ENCODE measurements at places on chromosomes 6 and 20.
A peak's percentile ranks its signal among the peaks of the same experiment; 100 is the strongest.

GRCh38 chr20:14711652-14712051, 374.2 kb upstream of the FLRT3 start:
- peak; percentile 24 for DNase-seq

GRCh38 chr20:52996658-52997057, 24.5 kb downstream of the TSHZ2 start:
- DNase-seq = no peak

DNA sequence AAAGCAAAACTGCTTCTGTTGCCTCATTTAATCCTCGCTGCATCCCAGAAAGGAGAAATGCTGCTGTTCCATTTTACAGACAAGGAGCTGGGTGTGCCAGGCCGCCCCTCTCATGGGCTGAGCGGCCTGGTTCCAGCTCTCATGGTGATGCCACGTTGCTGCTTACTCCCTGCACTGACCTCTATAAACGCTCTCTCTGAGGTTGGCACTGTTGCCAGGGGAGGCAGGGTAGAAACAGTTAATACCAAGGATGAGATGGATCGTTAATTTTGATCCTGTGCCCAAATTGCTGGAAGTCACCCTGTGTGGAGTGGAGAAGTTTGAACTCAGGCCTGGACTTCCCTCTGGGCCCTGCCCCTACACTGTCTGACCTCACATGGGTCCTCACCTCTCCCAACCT, 25.6 kb downstream of the SIRPA start:
- no peak for DNase-seq

- DNase-seq = no peak
These were observed 159.4 kb downstream of the PHF3 start for GRCh38 chr6:63795006-63795405.

GRCh38 chr6:156617376-156617775, 159.8 kb upstream of the ARID1B start:
- DNase-seq = peak; percentile 72

GRCh38 chr20:62832212-62832922, 15.5 kb downstream of the COL9A3 start:
- peak; percentile 15 for DNase-seq

- DNase-seq = no peak
These were observed 11.8 kb upstream of the ZNF831 start for GRCh38 chr20:59151820-59152219.

GRCh38 chr6:132964101-132964867, 149.9 kb downstream of the RPS12 start:
- peak; percentile 56 for DNase-seq

DNA sequence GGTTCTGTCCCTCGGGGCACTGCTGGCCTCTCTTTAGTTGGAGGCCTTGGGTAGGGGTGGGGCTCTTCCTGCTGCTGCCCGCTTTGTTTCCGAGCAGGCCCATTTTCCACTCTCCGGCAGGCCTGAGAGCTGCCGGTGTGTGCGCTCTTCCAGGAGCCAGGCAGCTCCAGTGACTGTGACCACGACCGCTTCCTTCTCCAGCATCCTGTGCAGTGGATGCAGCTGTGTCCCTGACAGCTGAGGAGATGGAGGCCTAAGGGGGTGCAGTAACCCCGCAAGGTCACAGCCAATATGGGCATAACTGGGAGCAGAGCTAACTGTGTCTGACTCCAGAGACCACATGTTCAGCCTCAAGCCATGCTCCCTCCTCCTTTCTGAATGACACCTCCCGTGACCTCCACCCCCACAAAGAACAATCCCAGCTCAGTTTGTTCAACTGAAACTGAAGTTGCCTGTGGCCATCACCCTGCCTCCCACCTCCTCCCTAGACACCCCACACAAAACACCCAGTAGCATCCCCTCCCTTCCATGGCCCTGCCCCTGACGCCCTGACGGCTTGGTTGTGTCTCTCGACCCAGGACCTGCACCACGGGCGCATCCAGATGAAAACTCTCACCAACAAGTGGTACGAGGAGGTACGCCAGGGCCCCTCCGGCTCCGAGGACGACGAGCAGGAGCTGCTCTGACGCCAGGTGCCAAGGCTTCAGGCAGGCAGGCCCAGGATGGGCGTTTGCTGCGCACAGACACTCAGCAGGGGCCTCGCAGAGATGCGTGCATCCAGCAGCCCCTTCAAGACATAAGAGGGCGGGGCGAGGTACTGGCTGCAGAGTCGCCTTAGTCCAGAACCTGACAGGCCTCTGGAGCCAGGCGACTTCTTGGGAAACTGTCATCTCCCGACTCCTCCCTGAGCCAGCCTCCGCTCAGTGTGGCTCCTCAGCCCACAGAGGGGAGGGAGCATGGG, 27.8 kb downstream of the SPATA2 start:
- DNase-seq = no peak

- no peak for DNase-seq
These were observed 94.0 kb downstream of the TMEM170B start for GRCh38 chr6:11631539-11631938.

DNA sequence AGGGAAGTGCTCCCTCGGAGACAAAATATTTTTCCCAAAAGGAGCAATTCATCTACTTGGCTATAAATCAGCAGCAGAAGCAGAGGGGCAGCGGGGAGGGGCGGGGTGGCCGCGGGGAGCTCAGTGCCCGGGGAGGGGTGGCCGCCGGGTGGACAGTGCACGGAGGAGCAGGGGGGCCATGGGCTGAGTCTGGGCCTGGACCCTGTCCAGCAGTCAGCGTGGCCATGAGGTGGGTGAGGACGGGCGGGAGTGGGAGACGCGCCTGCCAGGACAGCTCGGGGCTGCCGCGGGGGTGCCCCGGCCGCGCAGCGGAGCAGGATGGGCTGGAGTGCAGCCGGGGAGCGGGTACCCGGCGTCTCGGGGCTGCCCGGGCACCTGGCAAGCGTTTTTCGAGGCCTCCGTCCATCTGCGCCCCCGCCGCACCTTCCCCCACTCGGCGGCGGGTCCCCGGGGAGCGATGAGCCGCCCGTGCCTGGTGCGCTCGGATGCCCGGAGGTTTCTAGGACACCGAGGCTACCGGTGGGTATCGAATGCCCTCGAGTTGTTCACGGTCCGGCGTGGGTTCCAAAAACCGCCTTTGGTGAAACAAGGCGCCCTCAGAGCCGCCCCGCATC, 229.5 kb downstream of the THBS2 start:
- no peak for DNase-seq

DNA sequence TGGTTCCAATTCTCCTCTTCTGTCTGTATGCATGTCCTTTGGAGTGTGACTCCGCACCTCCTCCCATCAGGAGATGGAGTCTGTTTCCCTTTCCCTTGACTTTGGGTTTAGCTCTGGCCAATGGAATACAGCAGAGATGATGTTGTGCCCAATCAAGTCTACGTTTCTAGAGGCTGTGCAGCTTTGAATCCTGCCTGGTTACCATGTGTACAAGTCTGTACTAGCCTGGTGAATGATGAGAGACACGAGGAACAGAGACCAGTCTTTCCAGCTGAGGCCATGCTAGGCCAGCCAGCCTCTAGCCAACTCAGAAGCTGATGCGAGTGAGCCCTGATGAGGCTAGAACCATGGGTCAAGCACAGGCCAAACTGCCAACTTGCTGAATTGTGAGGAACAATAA, 83.2 kb downstream of the LAMP5 start:
- DNase-seq = no peak

- DNase-seq = no peak
These were observed 7.7 kb downstream of the RGS19 start for GRCh38 chr20:64071341-64072332.

- no peak for DNase-seq
These were observed 234.5 kb upstream of the THEMIS start for GRCh38 chr6:128135325-128135724.

GRCh38 chr20:24488064-24488799, 18.8 kb downstream of the SYNDIG1 start:
- no peak for DNase-seq

- peak; percentile 27 for DNase-seq
These were observed at the start of gene EYA4 for GRCh38 chr6:133241086-133241900. Gene EYA4 (plus strand): TSS chr6:133241357. CDS start chr6:133274781, 33,424 bp downstream.

DNA sequence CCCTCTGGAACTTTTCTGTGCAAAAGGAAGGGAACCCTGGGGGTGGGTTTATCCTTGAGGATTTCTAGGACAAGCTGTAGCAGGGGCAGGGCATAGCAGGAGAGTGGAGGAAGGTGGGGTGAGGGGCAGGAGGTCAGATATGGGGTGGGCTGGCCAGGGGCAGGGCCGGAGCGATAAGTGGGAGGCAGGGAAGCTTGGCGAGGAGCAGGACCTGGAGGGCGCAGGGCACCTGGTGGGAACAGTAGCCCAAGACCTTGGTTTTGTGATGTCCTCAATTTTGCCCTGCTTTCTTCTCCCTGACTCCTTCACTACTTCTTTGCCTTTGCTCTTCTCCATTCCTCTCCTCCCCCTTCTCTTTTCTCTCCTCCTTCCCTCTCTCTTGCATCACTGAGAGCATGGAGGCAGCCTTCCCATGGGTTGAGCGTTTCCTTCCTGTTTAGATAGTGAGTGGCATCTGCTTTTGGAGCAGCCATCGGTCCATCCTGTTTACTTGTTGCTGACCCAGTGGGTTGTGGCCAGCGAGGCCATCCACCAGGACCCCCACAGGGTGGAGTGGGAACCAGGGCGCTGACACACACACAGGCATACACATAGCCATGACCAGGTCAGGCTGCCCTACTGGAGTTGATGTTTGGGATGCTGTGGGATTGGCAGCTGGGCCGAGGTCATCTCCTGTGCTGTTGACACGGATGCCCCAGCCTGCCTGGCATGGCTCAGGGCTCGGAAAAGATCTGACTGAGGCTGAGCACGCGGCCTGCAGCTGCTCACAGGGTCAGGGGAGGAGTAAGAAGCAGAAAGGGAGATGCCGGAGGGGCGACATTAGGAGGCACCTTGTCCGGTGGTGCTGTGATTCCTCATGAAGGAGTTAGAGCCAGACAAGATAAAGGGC, 121.0 kb upstream of the RNF24 start:
- DNase-seq = no peak

- no peak for DNase-seq
These were observed 237.0 kb upstream of the SUPT3H start for GRCh38 chr6:45614488-45615285.

- DNase-seq = no peak
These were observed 131.9 kb downstream of the GJA10 start for GRCh38 chr6:90026216-90026615.

GRCh38 chr6:56850626-56851025, 104.3 kb upstream of the BEND6 start:
- DNase-seq = no peak

- DNase-seq = no peak
These were observed 23.0 kb downstream of the RALY start for GRCh38 chr20:34016736-34017135.

- no peak for DNase-seq
These were observed 253.4 kb downstream of the HACE1 start for GRCh38 chr6:104606361-104606760.

GRCh38 chr20:32158943-32159660, 48.4 kb downstream of the PLAGL2 start:
- DNase-seq = no peak

DNA sequence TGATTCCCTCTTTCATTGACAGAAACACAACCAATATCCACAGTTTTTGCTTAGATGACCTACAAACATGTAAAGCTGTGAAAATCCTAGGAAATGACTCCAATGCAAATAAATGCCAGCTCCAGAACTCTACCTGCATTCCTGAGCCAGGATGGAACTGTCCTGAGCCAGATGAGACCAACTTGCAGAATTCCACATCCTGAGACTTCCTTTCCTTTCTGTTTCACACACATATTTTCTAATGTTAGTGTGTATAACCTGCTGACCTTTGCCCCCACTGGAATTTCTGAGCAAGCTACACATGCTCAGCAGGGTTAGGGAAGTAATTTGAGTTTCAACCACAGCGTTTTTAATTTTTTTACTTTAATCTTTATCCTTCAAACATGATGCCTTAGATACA, 69.6 kb upstream of the ADGRF1 start:
- DNase-seq = peak; percentile 35

DNA sequence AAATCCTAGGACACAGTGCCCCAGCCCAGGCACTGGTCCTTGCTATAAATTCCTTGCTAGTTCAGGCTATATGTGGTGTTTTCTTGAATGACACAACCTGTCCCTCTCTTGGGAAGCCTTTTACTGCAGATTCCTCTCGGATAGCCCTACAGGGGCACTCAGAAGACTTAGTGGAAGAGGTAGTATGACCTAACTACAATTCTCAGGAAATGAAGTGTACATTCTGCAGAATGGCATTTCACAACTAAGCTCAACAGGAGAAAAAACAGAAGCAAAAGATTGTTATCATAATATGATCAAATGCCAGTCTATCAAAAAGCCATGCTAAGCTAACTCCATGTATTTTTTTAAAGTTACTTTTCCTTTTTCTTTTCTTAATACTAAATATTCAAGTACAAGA, 66.3 kb upstream of the FBXL4 start:
- no peak for DNase-seq

GRCh38 chr6:138004430-138005287, 102.6 kb downstream of the PERP start:
- DNase-seq = peak; percentile 38

DNA sequence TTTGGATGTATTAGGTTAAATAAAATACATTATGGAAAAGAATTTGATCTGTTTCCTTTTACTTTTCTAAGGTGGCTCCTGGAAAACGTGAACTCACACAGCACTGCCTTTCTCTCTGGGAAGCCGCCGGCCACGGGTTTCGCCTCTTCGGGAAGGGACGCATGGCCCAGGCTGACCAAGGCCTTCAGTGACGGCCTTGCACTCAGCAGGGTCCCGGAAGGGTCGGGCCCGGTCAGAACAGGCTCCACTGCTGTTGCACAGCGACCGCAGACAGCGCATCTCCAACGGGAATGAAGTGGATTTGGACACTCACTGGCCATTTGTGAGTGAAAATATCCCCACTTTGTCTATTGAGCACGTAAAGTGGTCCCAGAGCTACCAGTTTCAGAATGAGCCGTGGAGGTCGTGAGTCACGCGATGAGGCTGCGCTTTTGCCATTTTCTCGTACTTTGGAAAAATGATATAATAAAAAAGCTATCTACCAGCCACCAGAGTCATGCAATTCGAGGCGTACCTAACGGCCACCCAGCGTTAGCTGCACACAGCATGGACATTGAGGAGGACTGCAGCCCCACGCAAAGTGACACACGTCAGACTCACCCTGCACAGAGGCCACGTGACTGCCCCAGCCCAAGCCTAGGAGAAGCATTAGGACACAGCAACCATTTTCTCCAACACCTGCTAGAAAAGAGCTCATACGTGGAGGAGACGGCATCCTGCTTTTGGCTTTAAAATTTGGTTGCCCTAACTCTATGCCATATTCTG, 244.3 kb downstream of the TTLL2 start:
- no peak for DNase-seq

GRCh38 chr20:57432480-57432861, 41.3 kb downstream of the RBM38 start:
- no peak for DNase-seq

- DNase-seq = peak; percentile 71
These were observed 528 bp downstream of the NUDT3 start for GRCh38 chr6:34391786-34392496.

- no peak for DNase-seq
These were observed 427.7 kb upstream of the SULF2 start for GRCh38 chr20:48212806-48213509.

DNA sequence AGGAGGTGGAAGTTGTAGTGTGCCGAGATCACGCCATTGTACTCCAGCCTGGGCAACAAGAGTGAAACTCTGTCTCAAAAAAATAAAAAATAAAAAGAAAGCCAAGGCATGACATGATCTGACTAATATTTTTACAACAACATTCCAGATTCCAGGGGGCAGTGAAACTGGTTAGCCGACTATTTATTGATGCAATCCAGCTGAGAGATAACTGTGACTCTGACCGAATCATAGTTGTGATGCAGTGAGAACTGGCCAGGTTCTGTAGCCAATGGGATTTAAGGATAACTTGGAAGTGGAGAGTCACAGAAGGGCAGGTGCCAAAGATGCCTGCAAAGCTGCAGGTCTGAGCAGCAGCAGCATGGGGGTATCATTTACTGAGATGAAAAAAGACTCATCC, 82.9 kb upstream of the TSHZ2 start:
- peak; percentile 35 for DNase-seq

GRCh38 chr20:57780398-57780797, 70.6 kb upstream of the PMEPA1 start:
- no peak for DNase-seq
